ENCODE measurements at places on chromosomes 2 and 18.

- DNase-seq: peak; percentile 50
Measured at GRCh38 chr2:219476652-219477151, 22.0 kb upstream of the GMPPA start.

GRCh38 chr2:168773719-168774521 lies 28.5 kb upstream of the NOSTRIN start:
- peak; percentile 16 for DNase-seq

GRCh38 chr2:180553094-180553715 lies 427.2 kb upstream of the UBE2E3 start:
- DNase-seq: no peak

DNA sequence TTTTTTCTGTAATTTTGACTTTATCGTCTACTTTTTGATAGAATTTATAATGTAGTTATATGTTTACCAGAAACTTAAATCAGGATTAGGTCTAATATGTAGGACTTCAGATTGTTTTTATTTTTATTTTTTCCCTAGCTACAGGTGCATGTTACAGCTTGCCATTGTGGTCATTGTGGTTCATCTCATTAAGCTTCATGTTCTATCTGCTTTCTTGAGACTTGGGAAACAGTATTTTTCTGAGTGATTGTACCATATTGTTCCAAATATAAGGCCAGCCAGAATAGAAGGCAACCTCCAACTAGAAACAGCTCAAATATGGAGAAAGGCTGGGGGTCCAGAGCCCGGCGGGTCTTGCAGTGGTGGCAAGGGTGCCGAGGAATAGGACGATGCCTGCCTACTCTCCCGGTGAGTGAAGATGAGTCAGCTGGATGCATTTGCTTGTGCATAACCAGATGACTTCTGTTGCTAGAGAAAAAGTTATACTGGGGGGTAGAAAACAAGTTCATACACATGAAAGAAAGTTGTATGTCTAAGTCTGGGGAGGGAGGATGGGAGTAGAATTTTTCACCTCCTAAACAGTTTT lies 188.4 kb downstream of the CCDC85A start:
- no peak for DNase-seq

Measured in muscle of back (tissue), 13 donors.